NCI-H187 treated with DMSO at 0.1 percent for 48 hours (cell line): ENCODE measurements at places on chromosomes 7 and 10.

DNA sequence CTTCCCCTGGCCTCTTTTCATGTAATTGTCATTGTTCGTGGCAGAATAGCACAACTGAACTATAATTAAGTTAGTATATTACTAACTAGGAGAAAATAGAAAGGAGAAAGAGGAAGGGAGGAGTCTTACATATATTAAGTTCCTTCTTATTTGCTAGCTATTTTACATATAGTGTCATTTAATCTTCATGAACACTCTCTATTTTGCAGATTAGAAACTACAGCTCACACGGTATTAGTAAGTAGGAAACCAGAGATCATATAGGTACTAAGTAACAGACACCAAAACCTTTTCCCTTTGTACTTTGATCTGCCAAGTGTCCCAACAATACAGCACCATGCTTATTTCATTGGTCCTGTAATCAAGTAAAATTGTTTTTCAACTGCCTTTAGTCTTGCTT, 202.4 kb upstream of the HPS1 start:
- no peak for DNase-seq

- no peak for DNase-seq
Observed at GRCh38 chr7:42017349-42017986, 219.5 kb downstream of the GLI3 start.

- no peak for DNase-seq
Observed at GRCh38 chr7:100886936-100887515, 2.5 kb downstream of the UFSP1 start.

DNA sequence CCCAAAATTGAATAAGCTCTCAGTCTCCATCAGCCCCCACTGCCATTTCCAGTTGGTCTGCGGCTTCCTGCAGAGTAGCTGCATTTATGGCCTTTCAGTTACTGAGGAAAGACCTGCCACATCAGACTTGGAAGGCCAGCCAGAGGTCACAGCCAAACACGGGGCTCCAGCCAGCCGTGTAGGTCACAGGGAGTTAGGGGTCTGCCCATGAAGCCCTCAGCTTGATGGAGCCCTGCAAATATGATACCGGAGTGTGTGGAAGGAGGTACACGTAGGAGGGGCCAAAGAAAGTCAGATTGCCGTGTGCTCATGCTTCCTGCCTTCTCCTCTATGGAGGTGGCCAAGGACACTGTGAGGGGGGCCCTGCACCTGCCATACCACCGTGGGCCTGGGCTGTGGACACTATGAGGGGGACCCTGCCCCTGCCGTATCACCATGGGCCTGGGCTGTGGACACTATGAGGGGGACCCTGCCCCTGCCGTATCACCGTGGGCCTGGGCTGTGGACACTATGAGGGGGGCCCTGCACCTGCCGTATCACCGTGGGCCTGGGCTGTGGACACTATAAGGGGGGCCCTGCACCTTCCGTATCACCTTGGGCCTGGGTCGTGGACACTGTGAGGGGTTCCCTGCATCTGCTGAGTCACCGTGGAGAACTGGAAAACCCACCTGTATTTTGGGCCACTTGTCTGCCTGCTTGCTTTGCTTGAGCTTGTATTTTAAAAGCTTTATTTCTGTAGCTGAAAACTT, 335.7 kb upstream of the SHH start:
- DNase-seq, result no peak

GRCh38 chr7:100865372-100865911, 1.7 kb upstream of the TRIP6 start:
- no peak for DNase-seq

GRCh38 chr10:116464257-116464656, 36.6 kb downstream of the PNLIPRP3 start:
- no peak for DNase-seq

GRCh38 chr10:60352105-60352504, 37.6 kb downstream of the ANK3 start:
- no peak for DNase-seq

DNA sequence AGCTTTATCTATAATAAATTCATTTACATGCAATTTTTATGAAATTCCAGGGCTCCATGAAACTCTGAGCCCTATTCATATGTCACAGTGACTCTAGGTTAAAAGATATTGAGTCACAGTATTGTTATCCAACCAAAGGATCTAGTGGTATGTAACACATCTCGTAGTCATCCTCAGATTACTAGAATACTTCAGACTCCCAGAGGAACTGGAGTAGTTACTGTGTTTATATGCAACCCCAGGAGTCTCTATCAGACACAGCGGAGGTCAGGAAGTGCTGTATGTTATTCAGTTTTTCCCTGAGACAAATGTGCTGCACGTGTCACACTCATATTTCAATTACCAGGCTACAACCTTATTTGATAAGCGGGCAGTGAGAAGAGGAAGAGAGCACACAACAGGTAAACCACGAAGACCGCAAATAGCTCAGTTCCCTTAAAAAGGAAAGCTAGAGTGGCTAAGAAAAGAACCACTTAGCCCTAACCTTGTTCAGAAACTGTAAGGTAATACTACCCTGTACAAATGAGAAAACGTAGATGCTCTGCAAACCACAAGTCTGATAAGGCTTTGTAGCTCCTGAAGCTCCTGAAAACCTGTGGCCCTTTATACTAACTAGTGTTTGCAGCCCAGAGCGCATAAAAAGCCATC, 114.0 kb upstream of the CNTNAP2 start:
- DNase-seq, result no peak

DNA sequence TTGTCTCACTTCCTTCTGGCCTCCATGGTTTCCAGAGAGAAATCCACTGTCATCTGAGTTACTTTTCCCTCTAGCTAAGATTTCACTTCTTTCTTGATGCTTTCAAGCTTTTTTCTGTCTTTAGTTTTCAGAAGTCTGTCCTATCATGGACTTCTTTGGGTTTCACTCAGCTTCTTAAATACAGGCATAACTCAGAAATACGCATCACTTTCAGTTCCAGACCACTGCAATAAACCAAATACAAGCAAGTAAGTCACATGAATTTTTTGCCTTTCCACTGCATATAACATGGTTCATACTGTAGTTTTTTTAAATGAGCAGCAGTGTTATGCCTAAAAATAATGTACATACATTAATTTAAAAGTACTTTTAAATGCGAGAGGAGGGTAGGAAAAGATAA, 48.7 kb downstream of the STK17A start:
- no peak for DNase-seq

DNA sequence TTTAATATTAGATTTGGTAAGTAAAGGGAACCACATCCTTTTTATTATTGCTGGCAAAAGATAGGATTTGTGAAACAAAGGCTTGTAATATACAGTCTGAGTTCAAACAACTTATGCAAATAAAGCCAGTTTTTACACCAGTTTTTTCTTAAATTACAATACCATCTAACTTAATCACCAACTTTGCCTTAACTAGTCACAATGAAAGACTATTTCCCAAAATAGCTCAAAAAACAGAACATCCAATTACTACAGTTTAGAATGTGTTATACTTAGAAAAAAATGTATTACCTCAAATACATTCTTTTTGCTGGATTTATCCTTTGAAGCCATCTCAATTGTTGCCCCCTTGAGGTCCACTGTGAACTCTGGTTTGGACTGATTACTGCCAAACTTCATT, 108.5 kb downstream of the ARHGAP12 start:
- DNase-seq, result no peak

GRCh38 chr7:141181812-141182211, 107.9 kb downstream of the TMEM178B start:
- DNase-seq, result no peak

GRCh38 chr10:112185959-112186358, 2.4 kb upstream of the GPAM start:
- DNase-seq, result no peak

- no peak for DNase-seq
Observed at GRCh38 chr7:235576-236395, 43.4 kb downstream of the FAM20C start.

GRCh38 chr7:1670894-1671593, 967 bp downstream of the ELFN1 start:
- no peak for DNase-seq

GRCh38 chr10:113151190-113151666, 201.2 kb downstream of the TCF7L2 start:
- DNase-seq, result no peak

DNA sequence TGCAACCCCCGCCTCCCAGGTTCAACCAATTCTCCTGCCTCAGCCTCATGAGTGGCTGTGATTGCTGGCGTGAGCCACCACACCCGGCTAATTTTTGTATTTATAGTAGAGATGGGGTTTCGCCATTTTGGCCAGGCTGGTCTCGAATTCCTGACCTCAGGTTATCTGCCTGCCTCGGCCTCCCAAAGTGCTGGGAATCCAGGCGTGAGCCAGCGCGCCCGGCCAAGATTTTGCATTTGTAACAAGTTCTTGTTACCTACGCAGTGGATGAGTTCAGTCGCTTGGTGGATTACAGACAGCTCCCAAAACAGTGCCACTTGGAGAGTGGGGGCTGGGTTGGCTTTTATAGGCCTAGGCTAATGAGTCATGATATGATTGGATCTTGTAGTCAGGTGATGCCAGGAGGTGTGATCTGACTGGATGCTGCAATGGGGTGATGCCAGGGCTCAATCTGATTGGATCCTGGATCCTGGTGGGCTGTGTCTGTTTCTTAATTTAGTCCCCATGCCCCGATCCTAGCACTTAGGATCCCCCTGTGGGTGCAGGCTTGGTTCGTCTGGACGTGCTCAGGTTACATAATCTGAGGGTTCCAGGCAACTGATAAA, 20.3 kb downstream of the SBDS start:
- no peak for DNase-seq

GRCh38 chr10:69901628-69902505, 100.2 kb downstream of the COL13A1 start:
- DNase-seq, result no peak

DNA sequence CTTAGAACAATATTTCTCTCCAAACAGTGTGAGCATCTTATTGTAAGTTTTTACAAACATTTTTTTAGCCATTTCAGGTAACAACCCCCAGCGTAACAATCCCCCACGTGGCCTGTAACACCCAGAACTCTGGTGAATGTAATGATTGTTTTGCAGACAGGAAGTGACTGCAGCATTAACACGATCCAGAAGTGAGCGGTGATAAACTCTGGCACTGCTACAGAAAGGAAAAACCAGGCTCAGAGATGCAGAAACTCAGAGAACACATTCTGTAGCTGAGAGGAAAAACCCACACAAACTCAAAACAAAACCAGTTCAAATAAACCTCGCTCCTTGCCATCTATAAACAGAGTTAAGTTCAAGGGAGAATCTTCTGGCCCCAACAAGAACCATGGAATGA, 285.7 kb downstream of the FGFR2 start:
- DNase-seq, result no peak

DNA sequence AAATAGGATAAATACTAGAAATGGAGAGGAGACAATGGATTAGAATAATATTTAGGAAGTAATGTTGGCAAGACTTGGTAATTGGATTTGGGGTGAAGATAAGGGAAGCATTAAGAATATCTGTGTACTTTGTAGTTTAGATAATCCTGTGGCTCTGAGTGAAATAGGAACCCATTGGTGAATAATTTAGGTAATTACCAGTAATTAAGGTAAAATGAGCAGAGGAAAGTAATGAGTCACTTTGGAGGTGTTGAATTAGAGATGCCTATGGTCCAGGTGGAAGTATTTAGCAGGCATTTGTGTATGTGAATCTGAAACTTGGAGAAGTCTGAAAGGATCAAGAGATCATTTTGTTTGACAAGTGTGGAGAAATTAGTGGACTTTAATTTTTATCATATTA, 5.7 kb downstream of the C1GALT1 start:
- DNase-seq, result no peak

DNA sequence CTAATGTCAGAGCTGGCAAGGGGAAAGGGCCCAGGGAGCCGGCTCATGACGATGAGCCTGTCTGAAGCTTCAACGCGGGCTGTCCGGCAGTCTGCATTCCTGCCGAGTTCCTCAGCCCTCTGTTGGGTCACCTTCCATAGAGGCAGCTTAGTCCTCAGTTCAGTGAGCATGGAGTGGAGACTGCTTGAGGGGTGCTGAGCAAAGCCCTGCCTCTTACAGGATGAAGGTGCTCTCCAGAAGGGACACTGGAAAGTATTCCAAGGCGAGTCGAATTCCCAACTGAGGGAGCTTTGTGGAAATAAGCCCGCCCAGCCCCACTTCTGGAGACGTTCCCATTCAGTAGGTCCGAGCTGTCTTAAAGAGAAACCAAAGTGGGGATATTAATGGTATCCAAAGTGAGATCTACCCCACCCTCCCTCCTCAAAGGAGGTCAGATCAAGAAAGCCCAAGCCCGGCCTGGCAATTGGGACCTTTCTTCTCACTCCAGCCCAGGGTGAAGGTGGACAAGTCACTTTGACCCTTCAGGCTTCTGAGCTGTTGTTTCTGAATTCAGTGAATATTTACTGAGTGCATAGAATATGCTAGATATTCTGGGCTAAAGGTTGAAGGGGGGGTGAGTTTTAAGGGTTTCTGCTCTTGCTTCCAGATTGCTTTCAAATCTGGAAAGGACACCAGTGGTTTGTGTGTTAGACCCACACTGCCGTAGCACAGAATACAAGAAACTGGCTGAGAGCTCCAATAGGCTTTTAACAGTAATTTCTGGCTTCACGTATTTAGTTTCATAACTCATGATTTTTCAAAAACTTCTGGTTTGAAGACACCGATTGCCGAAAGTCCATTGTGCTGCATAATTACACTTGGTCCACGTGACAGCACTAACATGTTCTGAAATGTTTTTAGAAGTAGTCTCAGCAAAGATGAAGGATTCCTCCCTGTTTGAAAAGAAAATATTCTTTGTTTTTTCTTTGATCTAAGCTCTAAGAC, 3.5 kb downstream of the EGFR start:
- DNase-seq, result no peak

GRCh38 chr10:104350127-104350635, 3.5 kb upstream of the CFAP58 start:
- DNase-seq, result peak; percentile 2

- DNase-seq, result no peak
Observed at GRCh38 chr7:5387711-5388245, 35.9 kb downstream of the TNRC18 start.

DNA sequence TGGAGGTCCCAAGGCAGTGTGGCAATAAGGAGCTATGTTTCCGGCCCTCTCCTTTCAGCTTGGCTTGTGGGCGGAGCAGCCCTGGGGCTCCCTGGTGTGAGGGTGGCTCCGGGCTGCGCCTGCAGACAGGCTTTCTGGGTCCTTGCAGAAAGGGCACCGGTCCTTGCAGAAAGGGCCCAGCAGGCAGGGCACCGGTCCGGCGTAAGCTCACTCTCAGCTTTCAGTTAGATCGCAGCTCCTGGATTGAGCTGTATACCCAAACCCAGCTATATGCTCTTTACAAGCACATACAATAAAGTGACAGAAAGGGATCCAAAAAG, 293.8 kb upstream of the SHH start:
- DNase-seq, result no peak

DNA sequence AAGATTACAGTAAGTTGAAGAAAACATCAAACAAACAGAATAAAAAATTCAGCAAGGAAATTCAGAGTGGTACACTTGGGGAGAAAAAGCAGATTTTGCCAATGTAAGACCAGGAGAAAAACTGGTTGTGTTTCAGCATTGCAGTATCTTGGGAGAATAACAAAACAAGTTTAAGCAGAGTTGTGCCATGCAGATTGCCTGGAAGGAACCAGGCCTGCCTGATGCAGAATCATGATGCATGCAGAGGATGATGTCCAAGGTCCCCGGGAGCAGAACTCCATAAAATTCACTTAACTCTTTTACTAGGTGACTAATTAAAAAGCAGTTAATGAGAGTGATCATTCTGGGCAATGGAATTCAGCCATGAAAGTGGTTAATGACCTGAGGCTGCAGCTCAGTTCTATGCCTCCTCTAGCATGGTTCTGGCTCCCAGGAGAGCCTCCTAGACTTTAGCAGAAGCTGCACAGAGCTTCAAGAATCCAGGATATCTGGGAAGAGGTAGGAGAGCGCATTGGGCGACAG, 379.7 kb upstream of the C7orf33 start:
- no peak for DNase-seq
